ENCODE measurements at places on chromosomes 1 and 21.

DNA sequence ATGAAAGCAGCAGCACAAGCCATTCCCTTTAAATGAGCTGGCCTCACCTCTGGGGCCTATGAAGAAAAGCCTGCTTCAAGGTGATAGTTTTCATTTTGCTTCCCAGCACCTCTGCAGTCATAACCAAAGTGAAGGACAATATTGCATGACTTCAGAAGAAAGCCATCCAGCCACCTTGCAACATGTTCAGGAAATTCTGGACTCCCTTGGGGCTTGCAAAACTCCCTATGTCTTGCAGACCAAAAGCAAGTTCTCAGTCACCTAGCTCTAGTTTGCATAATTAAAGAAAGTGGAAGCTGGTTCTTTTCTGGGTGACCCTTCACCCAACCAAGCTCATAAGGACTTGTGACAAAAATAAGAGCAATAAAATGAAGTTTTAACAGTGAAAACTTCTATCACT lies 87.6 kb downstream of the GFI1 start:
- DNase-seq, result no peak

DNA sequence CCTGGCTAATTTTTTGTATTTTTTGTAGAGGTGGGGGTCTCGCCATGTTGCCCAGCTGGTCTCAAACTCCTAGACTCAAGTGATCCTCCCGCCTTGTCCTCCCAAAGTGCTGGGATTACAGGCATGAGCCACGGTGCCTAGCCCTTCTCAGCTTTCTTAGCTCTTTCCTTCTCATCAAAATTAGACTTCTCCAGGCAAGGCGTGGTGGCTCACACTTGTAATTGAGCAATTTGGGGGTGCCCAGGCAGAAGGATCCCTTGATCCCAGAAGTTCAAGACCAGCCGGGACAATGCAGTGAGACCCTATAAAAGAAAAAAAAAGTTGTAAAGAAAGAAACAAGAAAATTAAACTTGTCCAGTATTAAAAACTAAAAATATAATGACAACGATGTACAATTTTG lies 112.6 kb upstream of the ERRFI1 start:
- DNase-seq, result no peak

DNA sequence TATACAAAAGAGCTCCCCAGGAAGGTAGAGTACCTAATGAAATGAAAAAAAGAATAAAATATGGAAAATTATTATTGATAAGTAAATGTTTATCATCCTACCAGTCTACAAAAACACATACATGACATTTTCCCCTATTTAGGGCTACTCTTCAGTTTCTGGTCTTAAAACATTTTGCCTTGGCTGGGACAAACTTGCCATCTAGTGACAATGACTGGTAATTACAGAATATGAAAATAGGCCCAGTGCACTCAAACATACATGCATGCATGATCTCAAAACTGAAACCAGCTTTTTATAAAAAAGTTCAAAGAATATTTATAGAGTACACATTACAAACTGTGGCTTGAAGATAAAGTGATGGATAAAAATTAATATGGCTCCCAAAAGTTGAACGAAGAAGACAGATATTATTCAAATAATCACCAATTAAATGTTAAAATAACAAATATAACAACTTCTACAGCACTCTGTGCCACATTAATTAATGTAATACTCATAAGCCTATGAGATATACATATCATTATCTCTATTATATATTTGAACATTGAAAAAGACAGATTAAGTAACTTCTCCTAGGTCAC lies 10.5 kb upstream of the RNPC3 start:
- DNase-seq, result no peak

- no peak for DNase-seq
Observed at GRCh38 chr1:207134581-207134980, 30.5 kb downstream of the C4BPA start.

GRCh38 chr1:154222518-154222917 lies 1.8 kb downstream of the UBAP2L start:
- DNase-seq, result no peak

DNA sequence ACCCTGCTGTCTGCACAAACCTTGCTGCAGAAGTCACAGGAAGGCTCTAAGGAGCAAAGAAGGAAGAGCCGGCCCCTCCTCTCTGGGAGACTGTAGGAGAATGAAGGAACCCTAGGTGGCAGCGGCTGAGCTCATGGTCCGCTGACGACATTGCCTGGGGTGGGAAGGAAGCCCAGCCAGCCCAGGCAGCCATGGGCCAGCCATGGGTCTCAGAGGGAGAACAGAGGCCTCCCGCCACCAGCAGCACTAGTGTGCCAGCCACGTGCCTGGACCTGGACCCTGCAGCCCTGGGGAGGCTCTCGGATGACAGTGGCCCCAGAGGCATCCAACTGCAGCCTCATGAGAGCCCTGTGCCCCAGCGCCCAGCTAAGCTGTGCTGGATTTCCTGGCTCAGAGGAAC lies 49.2 kb upstream of the POFUT2 start:
- no peak for DNase-seq

- DNase-seq, result no peak
Observed at GRCh38 chr1:245397771-245398170, 243.0 kb downstream of the KIF26B start.

GRCh38 chr1:154784416-154784815 lies 85.7 kb downstream of the KCNN3 start:
- DNase-seq, result no peak

GRCh38 chr1:225448146-225448805 lies 20.4 kb upstream of the LBR start:
- no peak for DNase-seq

DNA sequence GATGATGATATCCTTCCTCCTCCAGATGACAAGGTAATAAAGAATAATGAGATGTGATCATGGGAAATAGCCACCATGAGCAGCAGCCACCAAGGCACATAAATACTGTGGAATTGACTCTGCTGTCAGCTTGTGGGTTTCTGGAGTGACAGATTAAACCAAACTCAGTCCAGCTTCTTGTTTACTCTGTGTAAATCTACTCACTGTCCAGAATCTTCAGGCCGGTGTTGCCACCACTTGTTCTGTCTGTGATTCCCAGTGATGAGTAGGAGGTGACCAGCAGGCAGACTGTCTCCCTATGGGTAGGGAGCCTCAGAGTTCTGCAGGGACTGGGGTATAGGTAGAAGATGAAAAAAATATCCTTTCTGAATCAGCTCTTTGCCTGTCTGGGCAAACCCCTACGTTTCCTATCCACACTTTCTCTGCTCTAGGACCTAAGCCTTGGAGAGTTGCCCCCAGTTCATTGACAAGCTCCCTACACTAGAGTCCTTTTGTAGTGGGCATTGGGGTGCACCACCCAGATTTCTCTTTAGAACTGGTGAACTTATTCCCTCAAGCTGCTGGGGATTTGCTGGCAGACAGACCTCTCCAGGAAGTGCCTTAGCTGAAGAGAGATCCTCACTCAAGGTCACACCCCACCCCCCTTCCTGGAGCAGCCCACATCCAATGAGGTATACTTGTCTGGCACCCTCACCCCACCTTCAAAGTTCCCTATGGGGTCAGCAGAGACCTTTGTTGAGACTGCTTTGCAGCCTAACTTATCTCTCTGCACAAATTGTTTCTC lies 47.6 kb downstream of the ATP1A1 start:
- no peak for DNase-seq

DNA sequence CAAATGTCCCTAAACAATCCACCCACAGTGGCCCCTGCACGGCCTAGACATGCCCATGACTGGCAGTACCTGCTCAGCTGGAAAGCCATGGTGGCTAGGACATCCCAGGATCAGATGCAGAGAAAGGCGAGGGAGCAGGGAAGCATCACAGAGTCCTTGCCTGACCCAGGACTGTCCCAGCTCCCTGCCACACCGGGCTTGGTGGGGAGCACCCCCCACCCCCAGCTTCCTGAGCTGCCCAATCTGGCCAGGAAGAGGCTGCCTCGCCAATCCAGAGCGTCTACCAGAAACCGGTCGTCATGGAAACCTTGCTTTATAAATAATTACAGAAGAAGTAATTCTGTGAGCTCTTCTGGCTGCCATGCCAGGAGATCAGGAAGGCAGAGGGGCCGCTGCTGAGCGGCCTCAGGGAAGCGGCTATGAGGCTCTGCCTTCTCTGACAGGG lies 34.8 kb downstream of the ACOT7 start:
- DNase-seq, result peak; percentile 25

DNA sequence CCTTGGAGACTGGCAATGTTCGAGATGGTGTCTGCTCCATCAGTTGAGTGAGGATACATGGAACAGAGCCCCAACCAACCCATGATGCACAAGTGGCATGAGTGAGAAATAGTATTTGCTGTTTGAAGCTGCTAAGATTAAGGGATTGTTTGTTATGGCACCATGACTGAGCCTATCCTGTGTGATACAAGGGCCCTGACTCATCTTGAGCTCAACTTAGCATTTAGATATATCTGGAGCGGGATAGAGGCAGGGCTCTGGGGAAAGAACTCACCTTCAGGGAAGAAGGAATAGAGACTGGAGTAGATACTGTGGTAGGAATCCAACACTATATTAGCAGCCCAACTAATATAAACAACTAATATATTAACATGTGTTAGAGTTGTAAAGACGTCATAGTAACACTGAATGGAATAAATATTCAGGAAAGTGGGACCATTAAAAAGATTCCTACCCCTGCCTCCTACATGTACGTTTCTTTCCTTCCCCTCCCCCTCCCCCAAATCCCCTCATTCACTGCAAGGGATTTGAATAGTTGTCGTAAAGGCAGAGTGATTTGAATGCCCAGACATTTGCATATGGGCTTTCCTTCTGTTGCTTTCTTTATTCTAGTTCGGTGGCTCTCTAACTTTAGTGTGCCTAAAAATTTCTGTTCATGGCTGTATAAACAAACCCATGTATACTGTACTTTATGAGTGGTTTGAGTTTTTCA lies 106.6 kb upstream of the POU3F1 start:
- no peak for DNase-seq

DNA sequence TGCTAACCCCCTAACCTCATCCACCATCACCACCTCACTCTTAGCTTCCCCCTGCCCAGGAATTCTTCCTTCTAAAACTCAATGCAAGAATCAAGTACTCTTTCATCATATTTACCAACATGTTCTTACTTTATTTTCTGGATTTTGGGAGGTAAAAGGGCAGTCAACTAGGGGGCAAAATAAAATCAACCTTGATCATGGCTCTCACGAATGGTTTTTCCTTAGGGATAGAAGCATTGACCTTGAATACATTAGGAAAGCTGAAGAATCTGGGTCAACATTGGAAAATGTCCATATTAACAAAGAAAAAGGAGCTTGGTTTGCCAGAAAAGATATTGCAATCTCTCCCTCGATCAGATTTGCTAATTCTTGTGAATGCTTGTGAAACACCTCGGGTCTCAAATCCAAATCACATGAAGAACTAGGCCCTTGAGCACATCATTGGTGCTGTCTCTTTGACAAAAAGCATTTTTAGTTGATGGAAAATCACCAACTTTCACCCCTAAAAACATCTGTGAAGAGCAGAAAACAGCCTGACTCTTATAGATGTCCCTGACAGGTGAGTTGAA lies 58.9 kb downstream of the ZC3H11B start:
- DNase-seq, result no peak

GRCh38 chr1:30888391-30888790 lies 20.2 kb downstream of the SDC3 start:
- no peak for DNase-seq

DNA sequence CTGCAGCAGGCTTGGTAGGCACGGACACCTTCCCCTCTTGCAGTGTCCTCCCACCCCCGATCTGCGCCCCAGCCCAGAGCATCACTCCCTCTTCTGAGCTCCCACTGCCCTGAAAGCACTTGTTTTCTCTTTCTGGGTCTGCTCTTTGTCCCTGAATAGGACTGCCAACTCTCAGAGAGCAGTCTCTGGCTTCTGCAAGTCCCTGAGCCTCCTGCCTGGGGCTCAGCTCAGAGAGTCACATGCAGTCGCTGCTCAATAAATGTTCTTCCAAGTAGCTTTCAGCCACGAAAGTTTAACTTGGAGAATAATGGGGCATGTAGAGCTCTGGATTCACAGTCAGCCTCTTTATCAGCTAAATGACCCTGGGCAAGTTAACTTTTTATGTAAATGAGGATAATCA lies 205.6 kb downstream of the HIVEP3 start:
- DNase-seq, result no peak

GRCh38 chr1:196902344-196902743 lies 14.5 kb downstream of the CFHR4 start:
- no peak for DNase-seq

GRCh38 chr1:17239420-17239819 lies 9.5 kb upstream of the PADI3 start:
- DNase-seq, result no peak

DNA sequence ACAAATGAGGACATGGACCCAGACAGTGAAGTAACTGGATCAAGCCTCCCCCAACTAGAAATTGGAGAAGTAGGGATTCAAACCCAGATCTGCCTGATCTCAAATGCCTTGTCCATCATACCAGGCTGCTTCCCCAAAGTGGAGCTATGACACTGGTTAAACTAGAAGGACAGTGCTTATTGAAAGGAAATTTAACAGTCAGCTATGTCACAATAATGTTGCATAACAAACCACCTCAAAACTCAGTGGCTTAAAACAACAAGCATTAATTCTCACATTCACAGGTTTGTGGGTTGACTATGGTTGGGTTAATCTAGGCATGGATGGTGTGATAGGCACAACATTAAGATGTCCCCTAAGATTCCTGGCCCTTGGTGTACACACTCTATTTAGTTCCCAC lies 107.1 kb downstream of the TAS1R2 start:
- DNase-seq, result no peak

GRCh38 chr1:150429805-150430204 lies 57.4 kb upstream of the TARS2 start:
- no peak for DNase-seq

DNA sequence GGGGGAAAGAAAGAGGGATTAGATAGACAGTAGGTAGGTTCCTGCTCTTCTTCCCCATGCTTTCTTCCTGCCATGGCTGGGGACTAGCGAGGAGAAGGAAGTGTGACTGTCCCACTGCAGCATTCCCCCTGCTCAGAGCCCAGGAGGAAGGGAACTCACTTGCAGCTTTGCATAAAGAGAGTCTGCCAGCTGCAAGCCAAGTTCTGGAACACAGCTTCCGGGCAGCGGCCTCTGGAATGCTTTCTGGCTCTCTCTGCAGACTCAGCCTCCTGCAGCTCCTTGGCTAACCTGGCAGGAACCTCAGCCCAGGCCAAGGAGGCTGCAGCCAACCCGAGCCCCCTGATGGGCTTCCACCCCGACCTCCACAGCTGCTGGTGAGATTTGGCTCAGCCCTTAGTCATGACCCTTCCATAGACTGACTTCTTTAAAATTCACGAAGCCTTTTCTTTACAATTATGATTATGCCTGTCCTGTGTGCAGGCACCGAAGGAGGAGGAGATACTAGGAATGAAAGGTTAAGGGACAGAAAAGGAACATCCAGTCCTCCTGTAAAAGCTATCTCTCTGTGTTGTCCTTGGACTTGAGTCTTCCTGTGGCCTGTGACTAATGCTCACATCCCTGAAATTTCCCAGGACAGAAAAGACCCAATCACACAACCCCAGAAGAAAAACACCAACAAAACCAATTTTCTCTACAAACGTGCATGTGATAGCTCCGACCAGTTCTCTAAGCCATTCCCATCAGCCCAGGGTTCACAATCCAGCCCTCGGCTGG lies 108.2 kb upstream of the OLIG2 start:
- no peak for DNase-seq

- no peak for DNase-seq
Observed at GRCh38 chr1:231933711-231934626, 307.4 kb downstream of the DISC1 start.

GRCh38 chr1:36349839-36350238 lies 26.4 kb upstream of the EVA1B start:
- no peak for DNase-seq

- DNase-seq, result no peak
Observed at GRCh38 chr1:72229893-72230292, 52.4 kb downstream of the NEGR1 start.
